CD4-positive, alpha-beta memory T cell (primary cell): ENCODE measurements at places on chromosomes 16 and 17. TPM values are rescaled to one million over a fixed set of nuclear protein-coding genes. Genes with fewer than 3 reads are reported as not detected.

Gene CMTM2
- total RNA-seq, result 0.72 TPM

Gene MT1G
- total RNA-seq, result not detected

Gene WRAP53
- 11.9 TPM for total RNA-seq

- DNase-seq, result no peak
Observed at GRCh38 chr16:59249011-59249410, 514.9 kb upstream of the GOT2 start.

DNA sequence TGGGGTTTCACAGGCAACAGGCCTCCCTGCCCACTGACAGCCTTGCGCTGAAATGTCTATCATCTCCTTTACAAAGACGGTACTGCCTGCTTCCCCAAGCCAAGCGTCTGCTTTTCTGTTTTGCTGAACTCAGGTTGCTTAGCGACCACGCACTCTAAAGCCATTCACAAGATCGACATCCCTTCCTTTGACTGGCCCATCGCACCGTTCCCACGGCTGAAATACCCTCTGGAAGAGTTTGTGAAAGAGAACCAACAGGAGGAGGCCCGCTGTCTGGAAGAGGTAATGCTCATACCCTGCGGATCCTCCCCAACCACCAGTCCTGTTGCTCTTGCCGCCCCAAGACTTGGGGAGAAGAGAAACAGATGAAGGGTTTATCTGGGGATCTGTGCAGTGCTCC is 28.7 kb downstream of the TMEM186 start:
- no peak for DNase-seq

DNA sequence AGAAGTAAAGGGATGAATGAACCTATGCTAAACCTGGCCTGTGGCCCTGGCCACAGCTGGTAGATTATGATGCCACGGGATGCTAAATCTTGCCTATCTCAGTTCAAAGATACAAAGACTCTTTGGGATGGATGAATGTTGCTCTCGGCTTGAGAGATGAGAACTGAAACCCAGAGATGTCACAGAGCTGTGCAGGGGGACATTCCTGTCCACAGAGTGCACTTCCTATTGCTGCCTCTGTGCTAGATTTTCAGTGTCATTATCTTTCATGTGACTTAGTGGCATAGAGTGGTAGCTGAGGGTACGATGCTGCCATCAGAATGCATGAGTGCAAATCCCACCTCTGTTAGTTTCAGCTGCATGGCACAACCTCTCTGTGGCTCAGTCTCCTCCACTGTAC is 2.3 kb upstream of the MT1M start:
- no peak for DNase-seq

Gene SOX15
- total RNA-seq, result 1.0 TPM

DNA sequence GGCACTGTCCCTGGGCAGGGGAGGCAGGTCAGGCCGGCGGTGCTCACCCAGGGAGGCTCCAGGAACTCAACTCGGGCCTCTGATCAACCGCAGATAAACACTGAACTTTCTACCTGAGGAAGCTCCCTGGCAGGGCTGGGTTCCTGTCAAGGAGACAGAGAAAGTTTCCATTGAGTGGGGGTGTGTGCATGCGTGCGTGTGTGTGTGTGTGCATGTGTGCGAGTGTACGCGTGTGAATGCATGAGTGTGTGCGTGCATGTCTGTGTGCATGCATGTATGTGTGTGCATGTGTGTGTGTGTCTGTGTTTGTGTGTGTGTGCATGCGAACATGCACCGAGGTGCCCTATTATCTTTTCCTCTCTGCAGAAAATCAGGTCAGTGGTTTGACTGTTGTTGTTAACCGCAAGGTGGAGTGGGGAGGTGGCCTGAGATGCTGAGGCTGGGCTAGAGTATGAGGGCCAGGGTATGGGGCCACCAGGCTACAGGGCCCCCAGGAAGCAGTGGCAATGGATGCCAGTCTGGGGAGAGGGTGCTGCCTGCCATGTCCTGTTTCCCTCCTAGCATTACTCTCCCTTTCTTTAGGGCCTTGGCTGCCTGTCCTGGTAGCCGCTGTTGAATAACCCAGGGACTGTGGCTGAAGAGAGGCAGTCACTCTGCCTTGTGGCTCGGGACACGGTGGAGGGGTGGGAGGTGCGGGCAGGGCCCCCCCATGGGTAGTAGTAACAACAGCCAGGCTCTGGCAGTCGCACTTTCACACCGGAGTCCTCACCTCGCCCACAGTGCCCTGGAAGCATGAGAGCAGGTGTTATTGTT is 24.0 kb downstream of the CCR7 start:
- peak; percentile 88 for DNase-seq

GRCh38 chr17:356671-357434 is 4.2 kb upstream of the RPH3AL start:
- DNase-seq, result no peak

Gene HOXB6
- 0.38 TPM for total RNA-seq

Gene AATK
- total RNA-seq, result 1.4 TPM

DNA sequence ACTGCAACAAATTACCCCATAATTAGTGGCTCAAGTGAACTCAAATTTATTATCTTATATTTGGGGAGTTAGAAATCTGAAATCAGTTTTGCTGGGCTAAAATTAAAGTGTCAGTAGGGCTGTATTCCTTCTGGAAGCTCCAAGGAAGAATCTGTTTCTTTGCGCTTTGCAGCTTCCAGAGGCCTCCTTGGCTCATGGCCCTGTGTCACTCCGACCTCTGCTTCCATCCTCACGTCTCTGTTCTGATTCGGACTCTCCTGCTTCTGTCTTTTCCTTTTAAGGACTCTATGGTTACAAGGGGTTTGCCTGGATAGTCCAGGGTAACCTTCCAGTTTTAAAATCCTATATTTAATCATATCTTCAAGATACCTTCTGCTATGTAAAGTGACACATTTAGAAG is 232.1 kb downstream of the CA10 start:
- DNase-seq, result no peak

- no peak for DNase-seq
Observed at GRCh38 chr16:31084584-31085302, 4.0 kb downstream of the PRSS53 start.

Gene HOXB3
- total RNA-seq, result 14.5 TPM

DNA sequence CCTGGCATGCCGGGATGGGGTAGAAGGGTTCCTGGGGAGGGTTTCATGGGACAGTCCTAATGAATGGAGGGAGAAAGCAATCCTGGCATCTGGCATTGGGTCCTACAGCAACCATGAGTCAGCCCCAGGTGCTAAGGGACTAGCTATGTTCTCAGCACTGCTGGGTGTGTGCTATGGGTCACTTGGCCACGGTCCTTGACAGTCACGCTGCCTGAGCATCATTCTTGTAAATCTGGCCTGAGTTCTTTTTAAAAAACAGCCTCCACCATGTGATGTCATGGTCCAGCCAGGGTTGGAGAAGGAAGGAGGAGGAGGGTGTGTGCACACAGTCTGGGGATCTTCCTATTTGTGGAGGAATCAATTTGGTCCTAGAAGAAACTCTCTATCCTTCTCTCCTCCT is 6.2 kb upstream of the RAMP2 start:
- no peak for DNase-seq

DNA sequence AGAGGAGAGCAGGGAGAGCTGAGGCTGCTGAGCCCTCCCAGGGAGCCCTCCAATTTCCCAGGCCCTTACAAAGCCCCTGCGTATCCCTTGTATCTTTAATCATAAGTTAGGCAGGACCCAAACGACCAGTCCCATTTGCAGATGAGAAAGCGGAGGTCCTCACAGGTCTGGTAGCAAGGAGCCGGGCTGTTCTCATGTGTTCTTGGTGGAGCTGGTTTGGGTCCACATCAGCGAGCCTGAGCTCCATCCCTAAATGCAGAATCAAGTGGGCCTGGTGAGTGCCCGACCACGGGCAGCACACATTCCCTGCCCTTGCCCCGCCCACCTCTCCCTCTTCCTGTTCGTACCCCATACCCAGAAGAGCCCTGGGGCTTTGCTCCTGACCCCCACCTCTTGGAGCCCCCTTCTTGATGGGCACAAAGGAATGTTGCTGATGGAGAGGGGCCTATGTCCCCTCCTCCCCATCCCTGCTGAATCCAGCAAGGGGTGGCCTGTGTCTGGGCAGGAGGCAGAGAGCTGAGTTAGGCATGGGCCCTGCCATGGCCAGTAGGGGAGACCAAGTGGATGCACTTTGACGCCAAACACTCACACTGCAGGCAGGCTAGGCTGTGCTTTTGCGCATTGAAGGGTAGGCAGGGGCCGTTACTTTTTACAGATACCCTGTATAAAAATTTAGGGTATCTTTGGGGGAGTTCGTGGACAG is 18.3 kb upstream of the ADCY7 start:
- no peak for DNase-seq

- no peak for DNase-seq
Observed at GRCh38 chr17:74177018-74177450, 26.4 kb upstream of the RPL38 start.

GRCh38 chr16:86089991-86090390 is 191.0 kb downstream of the IRF8 start:
- DNase-seq, result no peak

GRCh38 chr17:30570191-30570590 is 93.0 kb downstream of the GOSR1 start:
- DNase-seq, result no peak

Gene CMTM1
- total RNA-seq, result 13.4 TPM

Gene HOXB4
- total RNA-seq, result 3.1 TPM

GRCh38 chr17:78013683-78014467 is 55.4 kb downstream of the TNRC6C start:
- peak; percentile 60 for DNase-seq

DNA sequence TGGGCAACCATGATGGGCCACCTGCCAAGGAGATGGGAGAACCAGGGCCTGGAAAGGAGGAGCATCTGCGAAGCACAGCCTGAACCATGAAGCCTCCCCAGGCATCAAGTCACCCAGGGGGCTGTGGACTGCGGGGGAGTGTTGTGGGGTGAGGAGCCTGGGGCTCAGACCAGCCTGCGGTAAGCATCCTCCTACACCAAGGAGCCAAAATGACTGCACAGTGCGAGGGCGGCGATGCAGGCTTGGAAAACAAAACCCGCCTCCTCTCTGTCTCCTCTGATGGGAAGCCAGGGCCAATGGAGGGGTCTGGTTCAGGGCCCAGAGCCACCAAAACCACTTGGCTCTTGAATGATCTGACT is 18.1 kb upstream of the MAF start:
- DNase-seq, result no peak

DNA sequence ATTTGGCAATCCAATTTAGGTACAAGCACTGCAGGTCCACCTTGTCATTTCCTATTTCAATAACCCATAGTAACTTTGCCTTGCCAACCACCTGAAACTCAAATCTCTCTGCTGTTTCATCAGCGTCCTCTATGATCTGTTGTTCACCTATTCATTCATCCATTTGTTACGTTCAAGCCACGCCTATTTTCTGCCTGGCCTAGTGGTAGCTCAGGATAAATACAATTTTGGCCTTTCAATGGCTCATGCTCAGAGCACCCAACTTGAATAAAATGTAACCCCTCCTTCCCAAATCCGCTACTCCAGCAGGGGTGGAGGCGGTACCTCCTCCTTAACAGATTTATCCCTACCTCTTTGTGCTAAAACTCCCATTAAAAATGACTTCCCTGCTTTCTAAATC is 3.6 kb upstream of the FBXO47 start:
- DNase-seq, result no peak

Gene PRKCB
- total RNA-seq, result 106 TPM

Gene STH
- not detected for total RNA-seq

Gene HS3ST3A1
- total RNA-seq, result 4.2 TPM

Gene VAT1L
- total RNA-seq, result not detected

GRCh38 chr16:14576532-14576931 is 53.5 kb downstream of the PARN start:
- DNase-seq, result no peak

- no peak for DNase-seq
Observed at GRCh38 chr16:89139907-89140361, 31.6 kb upstream of the CDH15 start.

Gene GDPD1
- 4.5 TPM for total RNA-seq

DNA sequence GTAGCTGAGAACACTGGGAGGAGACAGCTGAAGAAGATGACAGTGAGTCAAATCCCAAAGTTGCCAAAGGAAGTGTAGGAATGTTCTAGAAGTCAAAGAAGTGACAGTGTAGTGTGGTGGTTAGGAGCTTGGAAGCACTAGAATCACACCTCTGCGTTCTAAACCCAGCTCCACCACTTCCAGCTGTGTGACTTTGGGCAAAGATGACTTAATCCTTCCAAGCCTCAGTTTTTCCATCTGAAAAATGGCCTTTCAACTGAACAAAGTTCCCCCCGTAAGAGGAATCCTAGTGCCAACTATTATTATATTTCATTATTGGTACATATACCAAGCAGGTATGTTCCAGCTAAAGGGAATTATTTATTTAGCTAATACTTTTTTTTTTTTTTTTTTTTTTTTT is 56.0 kb downstream of the IQCK start:
- DNase-seq, result no peak

GRCh38 chr16:83244057-83244456 is 563.7 kb upstream of the HSBP1 start:
- DNase-seq, result no peak

DNA sequence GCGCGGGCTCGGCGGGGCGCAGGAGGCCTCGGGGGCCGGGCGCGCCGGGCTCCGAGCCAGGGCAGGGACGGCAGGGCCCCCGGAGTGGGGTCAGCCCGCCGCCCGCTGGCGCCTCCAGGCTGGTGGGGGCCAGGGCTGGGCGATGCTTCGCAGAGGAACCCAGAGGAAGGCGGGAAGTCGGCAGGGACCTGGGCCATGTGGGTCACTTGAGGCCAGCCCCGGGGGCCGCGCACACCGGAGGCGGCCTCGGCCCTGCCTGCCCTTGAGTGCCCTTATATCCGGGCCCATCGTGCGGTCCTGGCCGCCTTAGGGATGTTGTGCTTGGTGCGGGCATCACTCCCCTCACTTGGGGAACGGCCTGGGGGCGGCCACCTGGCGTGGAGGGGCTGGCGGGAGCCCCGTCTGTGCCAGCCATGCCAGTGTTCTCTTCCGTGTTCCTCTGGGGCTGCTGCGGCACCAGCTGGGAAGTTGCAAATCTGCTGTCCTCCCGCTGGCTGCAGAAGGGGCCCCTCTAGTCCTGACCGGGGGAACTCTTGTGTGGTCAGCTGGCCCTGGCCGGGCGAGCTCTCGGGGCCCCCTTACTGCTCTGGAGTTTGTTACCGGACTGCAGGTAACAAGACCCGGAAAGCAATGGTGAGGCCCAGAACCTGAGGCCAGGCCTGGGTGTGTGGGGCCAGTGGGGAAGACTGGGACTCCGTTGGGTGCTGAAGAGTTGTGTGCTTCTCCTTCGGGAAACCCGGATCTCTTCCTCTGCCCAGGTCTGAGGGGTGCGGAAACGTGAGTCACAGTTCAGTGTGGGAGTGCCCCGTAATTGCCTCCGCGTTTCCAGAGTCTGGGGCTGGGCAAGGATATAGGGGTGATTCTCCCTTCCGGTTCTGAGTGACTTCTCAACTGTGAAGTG is 849 bp downstream of the CAPN15 start:
- DNase-seq, result peak; percentile 20
